ENCODE measurements at places on chromosomes 1 and 21.

GRCh38 chr1:16046842-16047241 is 3.3 kb downstream of the CLCNKB start:
- no peak for DNase-seq

GRCh38 chr1:163170331-163170730 is 32.4 kb downstream of the RGS5 start:
- DNase-seq = no peak

GRCh38 chr1:45429561-45430159 is 61.3 kb downstream of the TESK2 start:
- DNase-seq = no peak

- no peak for DNase-seq
Observed at GRCh38 chr1:216702170-216702569, 21.1 kb downstream of the ESRRG start.

- DNase-seq = no peak
Observed at GRCh38 chr1:203513585-203514031, 19.7 kb downstream of the OPTC start.

DNA sequence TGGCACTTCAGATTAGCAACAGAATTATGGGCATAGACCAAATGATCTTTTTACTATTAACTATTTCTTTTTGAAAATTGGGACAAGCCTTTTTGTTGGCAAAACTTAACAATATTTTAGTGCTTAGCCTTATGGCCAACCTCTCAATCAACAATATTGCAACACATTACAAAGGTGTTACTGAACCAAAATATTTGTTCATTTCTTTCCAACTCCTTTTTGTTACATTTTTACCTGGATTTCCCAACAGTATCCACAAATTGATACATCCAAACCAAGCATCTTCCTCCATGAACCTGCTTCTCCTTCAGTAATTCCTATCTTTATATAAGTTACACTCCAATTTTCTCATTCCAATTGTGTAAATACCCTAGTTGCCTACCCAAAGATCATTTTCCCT is 1.5 kb upstream of the AMPD1 start:
- DNase-seq = no peak

- no peak for DNase-seq
Observed at GRCh38 chr1:110682898-110683297, 8.2 kb upstream of the KCNA3 start.

- no peak for DNase-seq
Observed at GRCh38 chr1:233972563-233972950, 68.1 kb downstream of the SLC35F3 start.

- no peak for DNase-seq
Observed at GRCh38 chr1:212853658-212854057, 4.4 kb upstream of the FLVCR1 start.
